ENCODE measurements at places on chromosomes 2 and 18. TPM values are rescaled to one million over a fixed set of nuclear protein-coding genes. Genes with fewer than 3 reads are reported as not detected.

- no peaks in the 10 kb centered on the region for H3K27me3 ChIP-seq
- no peaks in the 10 kb centered on the region for H3K4me1 ChIP-seq
- H3K4me3 ChIP-seq: no peak overlapping the region
- peaks cover 19% of the 10 kb centered on the region for H3K36me3 ChIP-seq
- DNase-seq: no peak
Measured at GRCh38 chr2:174573621-174574081, 24.0 kb downstream of the WIPF1 start.

DNA sequence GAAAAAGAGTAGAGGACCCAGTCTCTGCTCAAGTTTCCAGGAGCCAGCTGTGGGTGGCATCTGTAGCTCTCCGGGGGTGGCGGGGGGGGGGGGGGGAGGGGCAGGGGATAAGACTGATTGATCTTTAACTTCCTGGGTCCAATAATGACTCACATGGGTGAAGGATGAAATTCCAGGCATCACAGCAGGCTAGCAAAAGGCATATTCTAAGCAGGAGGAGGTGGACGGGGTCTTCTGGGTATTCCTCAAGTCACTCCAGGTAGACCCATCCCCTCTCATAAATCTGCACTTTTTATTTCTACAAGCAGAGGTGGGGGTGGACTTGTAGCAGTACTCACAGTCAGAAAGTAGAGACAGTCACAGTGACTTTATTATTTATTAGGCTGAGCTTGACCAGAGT, 85.5 kb upstream of the TMEM247 start:
- peaks cover 3% of the 10 kb centered on the region for H3K27me3 ChIP-seq
- H3K27ac ChIP-seq: no peak overlapping the region
- no peak for DNase-seq
- no peak overlapping the region for H3K4me3 ChIP-seq
- no peaks in the 10 kb centered on the region for H3K4me1 ChIP-seq

Gene LCT
- total RNA-seq: not detected

DNA sequence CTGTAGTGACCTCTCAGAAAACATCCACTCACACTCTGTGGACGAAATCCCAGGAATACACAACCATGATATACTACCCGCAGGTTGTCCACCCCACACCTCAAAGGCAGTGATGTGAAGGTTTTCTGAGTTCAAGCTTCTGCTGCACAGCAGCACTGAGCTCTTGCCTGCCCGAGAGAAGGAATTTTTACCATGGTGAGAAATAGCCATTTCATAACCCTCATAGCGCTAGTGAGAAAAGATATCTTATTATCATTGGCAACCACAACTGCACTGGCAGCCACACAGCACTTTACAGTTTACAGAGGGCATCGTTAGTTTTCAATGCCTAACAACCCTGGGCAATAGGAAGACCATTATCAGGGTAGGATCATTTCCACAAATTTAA, 36.9 kb downstream of the NAPG start:
- H3K36me3 ChIP-seq: peaks cover 5% of the 10 kb centered on the region
- peaks cover 17% of the 10 kb centered on the region for H3K4me1 ChIP-seq
- no peaks in the 10 kb centered on the region for H3K27me3 ChIP-seq
- no peak for DNase-seq
- H3K27ac ChIP-seq: no peak overlapping the region

Gene TMEM17
- total RNA-seq: 4.7 TPM

DNA sequence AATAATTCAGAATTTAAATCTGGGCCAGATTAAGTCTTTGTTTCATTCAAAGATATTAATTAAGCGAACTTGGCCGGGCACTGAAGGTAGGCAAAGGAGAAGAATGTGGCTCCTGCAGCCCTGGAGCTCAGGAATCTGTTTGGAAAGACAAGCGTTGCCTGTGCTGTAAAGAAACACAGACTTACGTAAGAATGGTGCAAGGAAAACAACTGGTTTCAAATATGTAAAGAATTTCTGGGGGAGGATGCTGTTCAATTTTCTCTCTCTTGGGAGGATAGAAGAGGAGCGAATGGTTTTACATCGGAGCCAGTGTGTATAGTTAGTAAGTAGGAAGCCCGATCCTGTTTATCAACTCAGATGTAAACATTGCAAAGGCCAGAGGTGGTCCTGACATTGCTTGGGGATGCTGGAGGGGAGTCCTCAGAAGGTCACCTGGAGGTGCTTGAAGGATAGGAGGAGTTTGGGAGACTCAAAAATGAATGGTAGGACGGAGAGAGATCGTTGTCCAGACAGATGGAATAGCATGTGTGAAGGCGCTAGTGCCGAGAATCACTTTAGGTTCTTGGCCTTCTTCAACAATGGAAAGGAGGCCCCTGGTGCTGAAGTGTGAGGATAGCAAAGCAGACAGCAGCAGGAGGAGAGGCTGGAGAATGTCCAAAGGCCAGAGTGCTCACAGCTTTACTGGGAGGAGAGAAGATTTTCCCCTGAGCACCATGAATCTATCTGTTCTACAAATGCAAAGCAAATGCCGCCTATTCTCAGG, 456.1 kb downstream of the LPIN1 start:
- peak overlapping the region; percentile 22 for H3K4me3 ChIP-seq
- no peak for DNase-seq
- no peaks in the 10 kb centered on the region for H3K27me3 ChIP-seq

Gene FHL2
- total RNA-seq: 37.9 TPM

GRCh38 chr2:88690591-88691338, 708 bp upstream of the RPIA start:
- peaks cover 14% of the 10 kb centered on the region for H3K36me3 ChIP-seq
- peak overlapping the region; percentile 94 for H3K4me3 ChIP-seq
- no peak for DNase-seq
- peaks cover 41% of the 10 kb centered on the region for H3K4me1 ChIP-seq
- no peaks in the 10 kb centered on the region for H3K27me3 ChIP-seq
- H3K27ac ChIP-seq: peak overlapping the region; percentile 93

Gene ABCB11
- total RNA-seq: 0.18 TPM
